ENCODE measurements at places on chromosomes 13 and 19.

DNA sequence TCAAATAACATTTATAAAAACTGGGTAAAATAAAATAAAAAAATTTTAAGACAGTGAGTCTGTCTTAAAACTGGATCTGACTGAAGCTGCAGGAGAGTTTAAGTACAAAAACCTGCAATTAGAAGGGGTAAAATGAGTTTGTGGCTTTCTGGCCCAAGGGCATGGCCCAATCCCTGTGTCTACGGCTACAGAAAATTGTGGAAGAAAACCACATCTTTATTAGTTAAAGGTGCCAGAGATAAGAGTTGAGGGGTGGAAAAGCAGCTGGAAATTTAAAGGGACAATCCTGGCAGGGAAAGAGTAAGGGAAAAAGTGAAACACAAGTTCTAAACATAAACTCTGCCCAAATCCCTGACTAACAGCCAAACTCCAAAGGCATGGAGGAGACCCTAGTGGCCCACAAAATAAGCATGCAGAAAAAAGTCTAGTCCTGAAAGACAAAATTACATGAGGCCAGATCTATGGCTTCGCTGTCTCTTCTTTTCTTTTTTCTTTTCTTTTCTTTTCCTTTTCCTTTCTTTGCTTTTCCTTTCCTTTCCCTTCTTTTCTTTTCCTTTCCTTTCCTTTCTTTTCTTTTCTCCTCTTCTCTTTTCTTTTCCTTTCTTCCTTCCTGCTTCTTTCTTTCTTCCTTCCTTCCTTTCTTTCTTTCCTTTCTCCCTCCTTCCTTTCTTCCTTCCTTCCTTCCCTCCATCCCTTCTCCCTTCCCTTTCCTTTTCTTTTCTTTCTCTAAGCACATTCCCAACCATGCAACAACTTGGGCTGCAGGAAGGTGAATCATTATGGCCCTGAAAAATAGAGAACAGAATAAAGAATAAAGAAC, 23.5 kb upstream of the DLEU7 start:
- DNase-seq, result no peak

DNA sequence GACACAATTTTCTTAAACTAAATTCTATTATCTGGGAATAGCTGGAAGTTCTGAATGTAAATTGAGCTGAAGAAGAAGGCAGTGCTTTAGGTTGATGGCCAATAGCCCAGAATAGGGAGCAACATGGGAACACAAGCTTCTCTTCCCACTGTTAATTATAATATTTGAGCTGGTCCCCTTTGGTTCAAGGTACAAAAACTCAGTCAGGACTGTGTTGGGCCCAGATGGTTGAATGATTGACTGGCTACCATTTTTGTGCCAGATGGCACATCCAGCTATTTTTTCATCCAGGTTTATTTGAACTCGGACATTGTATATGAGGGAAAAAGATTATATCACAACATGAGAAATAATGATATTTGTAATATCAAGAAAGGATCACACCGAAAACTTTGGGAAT, 458.9 kb downstream of the SLITRK1 start:
- no peak for DNase-seq

DNA sequence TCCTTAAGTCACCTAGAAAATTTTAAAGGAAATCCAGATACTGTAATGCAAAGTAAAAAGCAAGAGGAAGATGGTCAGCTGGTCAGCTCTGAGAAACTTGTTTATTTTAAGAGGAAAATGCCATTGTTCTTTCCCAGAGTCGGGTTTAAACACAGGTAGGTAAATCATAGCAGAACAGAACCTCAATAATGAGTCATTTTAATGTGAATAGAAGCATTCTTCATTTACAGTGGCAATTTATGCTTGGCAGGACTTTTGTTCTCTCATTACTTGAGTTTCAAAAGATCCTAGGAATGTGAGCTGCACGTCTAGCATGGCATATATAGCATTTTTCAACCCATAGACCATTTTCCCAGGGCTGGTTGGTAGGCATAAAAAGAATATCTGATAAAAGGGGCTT, 132.3 kb downstream of the LIG4 start:
- DNase-seq, result no peak

- DNase-seq, result no peak
Observed at GRCh38 chr13:57925250-57925649, 293.7 kb downstream of the PCDH17 start.

DNA sequence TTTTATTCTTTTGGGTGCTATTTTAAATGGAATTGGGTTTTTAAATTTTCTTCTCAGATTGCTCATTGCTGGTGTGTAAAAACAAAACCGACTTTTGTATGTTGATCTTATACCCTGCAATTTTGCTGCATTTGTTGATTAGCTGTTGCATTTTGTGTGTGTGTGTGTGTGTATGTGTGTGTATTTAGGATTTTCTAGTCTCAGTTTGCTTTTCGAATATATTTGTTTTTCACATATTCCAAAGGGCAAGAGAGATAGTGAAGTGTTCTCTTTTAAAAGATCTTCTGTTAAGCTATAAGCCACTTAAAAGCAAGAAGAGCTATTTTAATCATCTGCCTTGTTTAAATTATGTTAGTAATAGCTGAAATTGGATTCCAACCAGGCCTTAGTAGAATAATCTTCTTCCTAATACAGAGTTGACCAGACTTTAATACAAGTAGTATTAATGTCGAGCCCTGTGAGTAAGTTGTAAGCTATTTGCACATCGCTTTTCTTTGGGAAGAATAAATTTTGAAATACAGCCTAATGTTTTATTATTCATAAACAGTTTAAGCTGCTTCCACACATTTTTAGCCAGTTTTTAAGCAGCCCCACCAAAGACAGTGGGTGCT, 57.4 kb downstream of the TM9SF2 start:
- DNase-seq, result no peak
